ENCODE measurements at places on chromosomes 13 and 19.

DNA sequence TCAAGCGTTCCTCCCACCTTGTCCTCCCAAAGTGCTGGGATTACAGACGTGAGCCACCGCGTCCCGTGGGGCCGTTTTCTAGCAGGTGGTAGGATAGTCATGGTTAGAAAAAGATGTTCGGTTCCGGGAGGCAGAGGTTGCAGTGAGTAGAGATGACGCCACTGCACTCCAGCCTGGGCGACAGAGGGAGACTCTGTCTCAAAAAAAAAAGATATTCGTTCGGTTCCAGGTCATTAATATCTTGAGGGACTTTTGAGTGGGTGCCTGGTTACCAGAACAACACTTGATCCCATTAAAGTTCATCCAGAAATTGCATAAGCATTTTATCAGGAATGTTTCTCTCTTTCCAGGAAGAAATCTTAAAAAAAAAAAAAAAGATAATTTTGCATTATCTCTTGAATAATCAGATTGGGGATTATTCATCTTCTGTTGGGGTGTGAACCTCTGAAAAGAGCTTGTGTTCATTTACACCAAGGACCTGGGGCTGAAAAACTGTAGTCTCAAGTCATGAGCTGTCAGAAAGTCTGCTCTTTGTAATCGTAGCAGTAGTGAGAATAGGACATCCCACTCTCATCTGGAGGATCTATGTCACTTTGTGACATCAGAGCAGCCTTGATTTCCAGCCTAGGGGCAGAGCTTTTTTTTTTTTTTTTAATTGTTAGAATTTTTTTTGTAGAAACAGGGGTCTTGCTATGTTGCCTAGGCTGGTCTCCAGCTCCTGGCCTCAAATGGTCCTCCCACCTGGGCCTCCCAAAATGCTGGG, 1.0 kb upstream of the ETHE1 start:
- DNase-seq: no peak

- DNase-seq: peak; percentile 27
Measured at GRCh38 chr13:101144808-101145419, 271.4 kb downstream of the NALCN start.

DNA sequence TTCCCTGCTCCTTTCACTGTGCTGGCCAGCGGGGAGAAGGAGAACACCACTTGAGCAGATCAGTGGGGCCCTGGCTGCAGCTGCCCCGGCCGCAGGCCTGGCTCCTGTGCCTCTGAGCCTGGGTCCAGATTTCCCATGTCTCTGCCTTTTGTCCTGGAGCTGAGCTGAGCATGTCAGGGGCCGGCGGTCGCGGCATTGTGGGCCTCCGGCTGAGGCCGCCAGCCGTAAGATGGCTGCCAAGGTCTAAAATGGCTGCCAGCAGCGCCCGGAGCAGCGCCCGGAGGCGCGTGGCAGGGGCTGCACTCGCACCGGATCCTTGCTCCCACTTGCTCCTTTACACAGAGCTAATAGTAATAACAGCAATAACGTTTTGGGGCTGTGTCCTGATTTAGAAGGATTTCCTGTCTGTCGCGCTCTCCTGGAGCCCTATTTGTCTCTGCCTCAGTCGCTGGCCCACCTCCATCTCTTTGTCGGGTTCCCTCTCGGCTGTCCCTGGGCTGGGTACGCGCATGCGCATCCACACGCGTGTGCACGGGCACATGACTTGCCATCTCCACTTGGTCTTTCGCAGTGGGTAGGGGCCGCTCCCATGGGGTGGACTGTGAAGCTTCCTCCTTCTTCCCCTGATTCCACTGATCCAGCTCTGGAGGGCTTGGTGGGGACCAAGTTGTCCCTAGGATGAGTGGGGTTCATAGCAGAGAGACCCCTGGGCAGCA, 32.1 kb downstream of the LYL1 start:
- DNase-seq: no peak

- DNase-seq: no peak
Measured at GRCh38 chr19:42419309-42419708, 7.9 kb downstream of the LIPE start.

- no peak for DNase-seq
Measured at GRCh38 chr13:51995677-51996551, 15.3 kb downstream of the ATP7B start.

- DNase-seq: no peak
Measured at GRCh38 chr19:32317086-32317485, 28.3 kb upstream of the ZNF507 start.

GRCh38 chr19:10653732-10654609, at the start of gene ILF3:
ILF3 (plus strand) TSS chr19:10654346; CDS start chr19:10670606, 16,260 bp downstream.
- peak; percentile 100 for DNase-seq

GRCh38 chr13:104571161-104571892, 1505.1 kb upstream of the SLC10A2 start:
- DNase-seq: no peak

DNA sequence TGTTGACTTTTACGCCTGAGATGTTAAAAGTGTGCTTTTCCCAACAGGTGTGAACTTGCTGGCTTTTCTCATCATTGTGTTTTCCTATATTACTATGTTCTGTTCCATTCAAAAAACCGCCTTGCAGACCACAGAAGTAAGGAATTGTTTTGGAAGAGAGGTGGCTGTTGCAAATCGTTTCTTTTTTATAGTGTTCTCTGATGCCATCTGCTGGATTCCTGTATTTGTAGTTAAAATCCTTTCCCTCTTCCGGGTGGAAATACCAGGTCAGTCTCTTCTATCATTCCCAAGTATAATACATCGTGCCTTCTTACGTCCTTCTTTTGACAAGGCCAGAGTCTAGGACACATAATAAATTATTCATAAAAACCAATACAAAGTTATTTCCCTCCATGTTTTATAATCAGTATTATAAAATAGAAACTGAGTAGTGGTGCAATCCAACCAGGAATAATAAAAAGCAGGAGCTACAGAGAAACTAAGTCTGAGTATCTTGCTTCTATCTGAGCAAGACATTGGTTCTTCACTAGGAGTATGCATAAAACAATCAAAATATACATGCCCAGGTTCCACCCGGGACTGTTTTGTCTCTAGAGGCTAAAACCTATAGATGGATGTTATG, 57.9 kb downstream of the RXFP2 start:
- DNase-seq: no peak

DNA sequence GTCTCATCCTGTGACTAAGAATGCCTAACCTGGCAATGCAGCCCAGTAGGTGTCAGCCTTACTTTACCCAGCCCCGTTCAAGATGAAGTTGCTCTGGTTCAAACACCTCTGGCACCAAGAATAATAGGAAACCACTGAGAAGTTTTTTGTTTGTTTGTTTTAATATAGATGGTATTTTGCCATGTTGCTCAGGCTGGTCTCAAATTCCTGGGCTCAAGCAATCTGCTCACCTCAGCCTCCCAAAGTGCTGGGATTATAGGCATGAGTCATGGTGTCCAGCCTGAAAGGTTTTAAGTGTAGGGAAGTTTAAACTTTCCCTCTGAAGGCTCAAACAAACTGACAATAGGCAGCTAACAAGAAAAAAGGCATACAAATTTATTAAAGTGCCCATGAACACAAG, 51.2 kb upstream of the ABCC4 start:
- no peak for DNase-seq

DNA sequence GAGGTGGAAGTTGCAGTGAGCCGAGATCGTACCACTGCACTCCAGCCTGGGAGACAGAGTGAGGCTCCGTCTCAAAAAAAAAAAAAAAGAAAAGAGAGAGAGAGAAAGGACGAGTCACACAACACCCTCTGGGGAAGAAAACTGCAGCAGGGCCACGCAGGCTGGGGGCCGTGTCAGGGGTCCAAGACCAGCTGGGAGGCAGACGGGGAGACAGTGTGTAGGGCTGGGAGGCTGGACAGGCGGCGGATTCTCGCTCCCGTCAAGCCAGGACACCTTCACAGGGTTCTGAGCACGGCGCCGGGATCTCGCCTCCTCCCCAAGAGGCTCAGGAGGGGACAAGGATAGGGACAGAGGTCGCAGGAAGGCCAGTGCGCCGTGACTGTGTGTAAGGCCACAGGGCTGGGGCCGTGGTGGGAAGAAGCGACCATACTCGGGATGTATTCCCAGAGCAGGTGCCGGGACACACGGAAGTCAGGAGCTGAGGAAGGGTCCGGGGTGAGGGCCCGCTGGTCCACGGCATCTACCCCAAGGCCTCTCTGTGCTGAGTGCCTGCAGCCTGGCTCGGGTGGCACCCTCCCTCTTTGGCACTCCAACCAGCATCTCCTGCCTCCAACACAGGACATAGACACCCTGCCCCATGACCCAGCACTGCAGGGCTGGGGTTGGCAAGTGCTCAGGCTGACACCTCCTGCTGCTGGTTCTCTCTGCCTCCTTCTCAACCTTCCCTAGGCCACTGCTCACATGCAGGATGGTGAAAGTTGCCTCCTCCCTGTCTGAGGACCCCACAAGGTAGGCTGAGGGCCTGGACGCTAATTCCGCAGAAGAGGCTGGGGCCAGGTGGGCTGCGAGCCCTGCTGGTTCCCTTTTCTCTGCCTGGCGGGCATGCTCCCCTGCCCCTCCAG, 21.2 kb downstream of the ZNF787 start:
- DNase-seq: no peak

DNA sequence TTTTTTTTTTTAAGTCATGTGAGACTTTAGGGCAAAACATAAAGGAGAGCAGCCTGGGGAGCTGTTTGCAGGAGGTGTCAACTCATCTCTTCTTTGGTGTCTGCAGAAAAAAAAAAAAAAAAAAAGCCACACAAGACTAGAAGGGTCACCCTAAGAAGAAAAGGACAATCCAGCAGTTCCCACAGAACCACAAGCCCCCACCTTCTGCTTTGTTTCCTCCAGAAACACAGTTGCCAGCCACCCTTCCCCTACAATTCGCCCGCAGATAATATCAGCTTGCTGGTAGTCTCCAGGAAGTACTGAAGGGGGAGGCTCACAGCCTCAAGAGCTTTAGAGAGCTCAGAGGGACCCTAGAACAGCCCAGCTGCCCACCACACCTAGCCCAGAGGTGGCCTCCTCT, 22.3 kb upstream of the ZBTB7A start:
- peak; percentile 68 for DNase-seq

- no peak for DNase-seq
Measured at GRCh38 chr19:17475541-17476115, 5.3 kb downstream of the SLC27A1 start.

- DNase-seq: no peak
Measured at GRCh38 chr13:113849981-113850721, 13.7 kb downstream of the GAS6 start.

GRCh38 chr13:87052731-87053130, 618.4 kb upstream of the SLITRK5 start:
- DNase-seq: no peak

- DNase-seq: no peak
Measured at GRCh38 chr13:29853131-29853530, 2.7 kb upstream of the UBL3 start.

DNA sequence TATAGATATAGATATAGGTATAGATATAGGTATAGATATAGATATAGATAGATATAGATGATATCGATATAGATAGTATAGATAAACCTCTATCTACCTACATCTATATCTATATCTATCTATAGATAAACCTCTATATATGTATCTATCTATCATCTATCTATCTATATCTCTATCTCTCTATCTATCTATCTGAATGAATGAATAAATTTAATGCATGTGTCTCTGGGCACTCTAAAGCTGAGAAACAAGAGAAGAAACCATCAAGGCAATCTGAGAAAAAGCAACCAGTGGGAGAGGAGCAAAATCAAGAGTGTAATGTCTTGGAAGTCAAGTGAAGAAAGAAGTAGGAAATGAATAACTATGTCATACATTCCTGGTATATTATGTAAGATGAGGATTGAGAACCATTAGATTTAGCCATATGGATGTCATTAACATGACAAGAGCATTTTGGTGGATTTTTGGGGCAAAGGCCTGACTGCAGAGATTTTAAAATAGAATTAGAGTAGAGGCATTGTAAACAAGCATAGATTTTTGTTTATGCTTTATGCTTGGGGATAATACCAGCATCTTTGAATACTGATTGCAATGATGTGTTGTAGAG, 1262.7 kb upstream of the MIR17HG start:
- no peak for DNase-seq

DNA sequence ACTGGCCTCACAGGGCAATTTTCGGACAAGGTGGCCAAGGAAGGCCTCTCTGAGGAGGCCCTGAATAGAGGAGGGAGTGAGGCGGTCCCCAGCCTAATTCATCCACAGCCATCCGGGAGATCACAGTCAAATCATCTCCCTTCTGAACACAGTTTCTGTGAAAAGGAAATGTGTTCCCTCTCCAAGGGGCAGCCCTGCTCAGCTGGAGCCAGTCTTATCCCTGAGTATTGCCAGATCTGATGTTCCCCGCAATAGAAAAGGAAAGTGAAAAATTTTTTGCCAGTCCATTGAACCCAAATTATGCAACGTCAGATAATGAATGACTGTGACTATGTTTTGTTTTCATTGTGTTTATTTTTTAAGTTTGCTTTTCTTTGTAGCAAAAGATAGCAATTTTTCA, 125.9 kb downstream of the SIPA1L3 start:
- no peak for DNase-seq

DNA sequence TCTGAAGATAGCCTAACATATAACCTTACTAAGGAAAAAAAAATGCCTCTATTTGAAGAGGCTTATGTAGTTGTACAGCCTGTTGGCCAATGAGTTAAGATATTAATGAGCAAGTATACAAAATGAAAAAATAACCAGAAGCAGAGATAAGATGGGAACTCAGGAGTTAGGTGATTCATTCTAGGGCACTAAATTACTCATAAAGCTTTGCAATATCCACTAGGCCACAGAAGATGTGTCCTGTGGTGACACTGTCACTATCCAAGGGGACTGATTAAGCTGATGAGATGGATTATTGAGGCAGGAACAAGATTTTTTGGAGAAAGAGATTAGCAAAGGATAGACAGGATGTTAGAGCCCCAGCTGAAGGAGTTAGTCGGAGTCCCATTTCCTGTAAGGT, 99.6 kb downstream of the LIG4 start:
- no peak for DNase-seq

All from CD4-positive, alpha-beta T cell treated with Interleukin-6 at 100 ng/mL for 8 hours (primary cell).